AG20443 (cell line): ENCODE measurements at places on chromosomes 2 and 18.

DNA sequence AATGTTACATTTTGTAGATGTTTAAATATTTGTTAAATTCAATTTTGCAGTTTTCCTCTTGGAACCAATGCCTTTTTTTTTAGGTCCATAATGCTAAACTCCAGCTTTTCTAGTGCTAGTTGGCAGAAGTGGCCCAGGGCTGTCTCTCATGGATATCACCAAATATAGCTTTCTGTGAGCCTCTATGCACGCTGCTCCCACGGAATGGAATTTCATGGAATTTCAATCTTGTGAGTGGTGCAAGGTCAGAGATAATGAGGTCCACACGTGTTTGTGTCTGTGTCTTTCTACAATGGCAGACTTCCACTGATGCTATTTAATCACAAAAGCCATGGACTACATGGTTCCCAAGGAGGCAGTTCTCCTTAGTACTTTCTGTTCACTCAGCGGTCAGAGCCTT, 191.5 kb upstream of the PARD3B start:
- DNase-seq = peak; percentile 70

GRCh38 chr2:17257189-17257909, 260.9 kb downstream of the RAD51AP2 start:
- no peak for DNase-seq

- DNase-seq = no peak
These were observed 247.9 kb upstream of the SYT4 start for GRCh38 chr18:43525169-43525568.

GRCh38 chr18:9413576-9413975, 61.7 kb upstream of the RALBP1 start:
- peak; percentile 63 for DNase-seq

DNA sequence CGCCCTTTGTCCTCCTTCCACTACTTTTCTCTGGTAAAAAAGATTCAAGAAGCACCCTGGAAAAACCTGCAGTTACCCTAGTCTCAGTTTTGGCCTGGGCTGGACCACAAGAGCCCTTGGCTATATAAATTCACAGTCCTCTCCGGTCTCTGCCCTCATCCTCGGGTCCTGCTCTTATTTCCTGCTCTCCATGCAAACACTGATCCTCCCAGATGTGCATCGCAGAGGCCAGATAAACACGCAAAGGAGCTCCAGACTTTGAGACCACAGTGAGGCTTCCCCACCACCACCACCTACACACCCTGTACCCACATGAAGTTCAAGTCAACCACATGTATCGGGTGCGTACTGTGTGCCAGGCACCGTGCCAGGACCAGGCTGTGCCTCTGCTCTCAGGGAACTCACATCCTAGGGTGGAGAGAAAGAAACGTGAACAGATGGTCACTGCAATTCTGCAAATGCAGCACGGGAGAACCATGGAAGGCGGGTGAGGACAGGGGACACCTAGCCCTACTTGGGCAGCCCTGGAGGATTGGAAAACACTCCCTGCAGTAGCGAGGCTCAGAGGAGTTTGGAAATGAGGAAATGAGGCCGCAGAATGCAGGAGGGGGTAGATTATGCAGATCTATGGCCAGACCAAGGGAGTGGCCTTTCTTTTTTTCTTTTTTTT, 7.4 kb downstream of the CTDSP1 start:
- DNase-seq = peak; percentile 48

GRCh38 chr2:68426848-68427579, 40.1 kb downstream of the FBXO48 start:
- no peak for DNase-seq

GRCh38 chr2:99863903-99864270, 278.5 kb downstream of the AFF3 start:
- DNase-seq = no peak

DNA sequence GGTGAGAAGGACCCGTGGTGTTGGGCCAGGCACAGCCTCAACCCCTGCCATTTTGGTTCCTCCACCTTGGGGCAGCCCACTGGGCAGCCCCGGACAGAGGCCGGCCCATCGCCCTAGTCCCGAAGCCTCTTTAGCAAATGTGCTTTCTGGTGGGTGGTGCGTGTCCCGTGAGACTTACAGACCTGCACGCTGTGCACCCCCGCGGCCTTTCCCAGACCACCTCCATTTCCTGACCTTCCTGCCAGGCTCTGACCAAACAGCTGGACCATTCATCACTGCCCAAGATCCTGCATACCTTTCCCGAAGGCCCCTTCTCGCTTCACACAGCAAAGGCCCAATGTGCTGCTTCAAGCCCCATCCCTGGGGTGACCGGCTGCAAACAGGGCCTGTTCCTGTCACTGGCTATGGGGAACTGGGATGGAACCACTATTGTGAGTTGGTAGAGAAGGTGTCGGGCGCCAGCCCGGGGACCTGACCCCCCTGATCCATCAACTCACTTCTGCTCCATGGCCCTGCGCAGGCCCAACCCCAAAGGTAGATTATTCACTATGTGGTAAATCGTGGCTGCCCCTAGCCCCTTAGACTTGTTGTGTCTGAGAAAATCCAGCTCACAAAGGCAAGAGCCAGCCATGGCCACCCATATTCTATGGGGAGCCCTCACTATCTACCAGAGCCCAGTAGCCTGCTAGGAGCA, 341.0 kb downstream of the EIPR1 start:
- no peak for DNase-seq

- DNase-seq = no peak
These were observed 49.2 kb downstream of the CRIM1 start for GRCh38 chr2:36404754-36405153.

- DNase-seq = no peak
These were observed 16.9 kb downstream of the ZAP70 start for GRCh38 chr2:97730245-97730644.

- no peak for DNase-seq
These were observed 148.5 kb downstream of the MYT1L start for GRCh38 chr2:2182551-2183071.

DNA sequence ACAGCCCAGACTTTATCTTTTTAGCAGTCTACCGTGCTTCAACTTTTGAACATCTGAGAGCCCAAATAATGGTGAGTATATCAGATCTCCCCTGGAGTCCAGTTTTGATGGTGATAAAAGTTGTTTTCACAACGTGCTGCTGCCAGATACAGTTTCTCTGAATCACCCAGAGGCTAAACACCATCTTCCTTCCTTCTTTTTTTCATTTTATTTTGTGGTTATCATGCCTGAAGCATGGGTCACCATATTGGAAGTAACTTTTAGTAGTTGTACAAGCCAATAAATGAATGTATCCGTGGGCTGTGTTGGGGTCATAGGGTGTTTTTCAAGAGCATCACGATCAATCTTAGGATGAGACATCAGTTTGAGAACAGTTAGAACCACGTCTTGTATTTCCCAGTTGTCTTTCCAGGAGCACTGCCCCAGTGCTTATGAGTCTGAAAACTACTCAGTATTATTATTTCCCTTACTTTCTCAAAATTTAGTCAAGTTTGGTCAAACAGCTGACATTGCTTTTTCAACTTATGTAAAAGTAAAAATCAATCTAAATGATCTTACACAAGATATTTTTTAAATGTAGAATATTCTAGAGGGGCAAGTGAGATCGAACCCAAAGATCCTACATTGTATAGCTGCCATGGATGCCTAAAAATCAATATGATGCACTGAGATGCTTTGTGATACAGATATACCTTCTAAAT, 311.4 kb downstream of the CTNNA2 start:
- no peak for DNase-seq

- peak; percentile 48 for DNase-seq
These were observed 22.6 kb downstream of the ITGA6 start for GRCh38 chr2:172449911-172450550.

- DNase-seq = peak; percentile 3
These were observed 114.4 kb downstream of the ZFP36L2 start for GRCh38 chr2:43111788-43112554.

DNA sequence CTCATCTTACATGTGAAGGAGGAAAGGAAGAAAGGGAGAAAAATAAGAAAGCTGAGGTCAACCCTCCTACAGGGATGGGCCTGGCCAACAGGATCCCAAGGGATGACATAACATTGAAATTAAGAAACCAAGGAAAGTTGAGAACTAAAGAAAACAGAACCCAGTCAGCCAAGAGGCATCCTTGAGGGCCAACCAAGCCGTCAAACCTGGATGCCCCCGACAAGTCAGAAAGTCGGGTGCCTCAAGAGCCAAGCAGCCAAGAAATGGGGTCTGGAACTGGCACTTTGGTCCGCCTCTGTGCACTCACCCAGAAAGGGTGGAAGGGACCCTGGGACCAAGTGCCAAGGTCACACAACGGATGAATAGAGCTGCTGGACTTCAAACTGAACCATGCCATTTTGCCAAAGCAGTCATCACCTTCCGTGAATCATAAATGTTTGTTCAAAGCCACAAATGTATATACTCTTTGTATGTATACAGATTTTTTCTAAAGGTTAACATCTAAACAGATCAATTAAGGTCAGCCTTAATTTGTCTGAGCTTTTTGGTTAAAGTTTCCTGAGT, 27.0 kb upstream of the PTPN4 start:
- no peak for DNase-seq

DNA sequence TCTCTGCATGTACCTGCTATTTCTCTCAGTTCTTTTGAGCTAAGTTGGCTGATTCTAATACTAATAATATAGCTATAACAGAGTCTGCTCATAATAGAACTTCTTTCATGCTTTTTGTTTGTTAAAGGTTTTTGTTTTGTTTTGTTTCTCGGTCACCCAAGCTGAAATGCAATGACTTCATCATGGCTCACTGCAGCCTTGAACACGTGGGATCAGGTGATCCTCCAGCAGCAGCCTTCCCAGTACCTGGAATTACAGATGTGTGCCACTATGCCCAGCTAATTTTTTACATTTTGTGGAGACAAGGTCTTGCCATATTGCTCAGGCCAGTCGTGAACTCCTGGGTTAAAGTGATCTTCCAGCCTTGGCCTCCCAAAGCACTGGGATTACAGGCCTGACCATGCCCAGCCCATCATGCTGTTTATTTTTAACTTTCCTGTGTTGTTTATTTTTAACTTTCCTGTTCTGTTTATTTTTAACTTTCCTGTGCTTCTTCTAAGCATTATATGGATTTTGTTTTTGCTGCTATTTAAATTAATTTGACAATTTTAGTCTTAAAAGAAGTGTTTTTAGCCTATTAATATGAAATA, 763.8 kb upstream of the CDH7 start:
- no peak for DNase-seq

DNA sequence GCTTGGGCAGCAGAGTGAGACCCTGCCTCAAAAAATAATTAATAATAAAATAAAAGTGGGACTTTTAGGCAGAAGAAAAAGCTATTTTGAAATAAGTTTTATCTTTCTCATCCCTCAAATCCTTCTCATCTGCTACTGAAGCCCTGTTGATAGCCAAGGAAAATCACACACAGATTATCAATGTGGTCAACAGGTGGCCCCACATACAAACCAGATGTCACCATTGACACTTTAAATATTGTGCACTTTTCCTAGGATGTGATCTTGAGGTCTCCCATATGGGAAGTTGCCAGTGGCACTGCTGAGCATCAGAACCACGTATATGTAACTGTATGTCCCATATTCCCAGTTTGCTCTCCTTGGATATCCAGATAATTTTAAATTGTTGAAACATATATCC, 64.6 kb downstream of the KCTD18 start:
- no peak for DNase-seq

- DNase-seq = no peak
These were observed 12.4 kb downstream of the LRRFIP1 start for GRCh38 chr2:237639836-237640220.
